ENCODE measurements at places on chromosomes 2 and 18.
A peak's percentile ranks its signal among the peaks of the same experiment; 100 is the strongest.

- no peak for DNase-seq
- no peaks in the 10 kb centered on the region for H3K36me3 ChIP-seq
- no peaks in the 10 kb centered on the region for H3K4me1 ChIP-seq
- no peaks in the 10 kb centered on the region for H3K27me3 ChIP-seq
Observed at GRCh38 chr18:65287652-65288051, 463.2 kb upstream of the CDH7 start.

- H3K4me3 ChIP-seq, result no peak overlapping the region
- DNase-seq, result no peak
- H3K4me1 ChIP-seq, result peaks cover 2% of the 10 kb centered on the region
- H3K27ac ChIP-seq, result no peak overlapping the region
Observed at GRCh38 chr2:134470561-134471168, 216.8 kb downstream of the MGAT5 start.

- H3K36me3 ChIP-seq, result peaks cover 7% of the 10 kb centered on the region
- H3K27me3 ChIP-seq, result no peaks in the 10 kb centered on the region
- peaks cover 1% of the 10 kb centered on the region for H3K4me1 ChIP-seq
- DNase-seq, result peak; percentile 92
- H3K27ac ChIP-seq, result peak overlapping the region; percentile 16
Observed at GRCh38 chr2:30252723-30253701, 21.7 kb downstream of the LBH start.

DNA sequence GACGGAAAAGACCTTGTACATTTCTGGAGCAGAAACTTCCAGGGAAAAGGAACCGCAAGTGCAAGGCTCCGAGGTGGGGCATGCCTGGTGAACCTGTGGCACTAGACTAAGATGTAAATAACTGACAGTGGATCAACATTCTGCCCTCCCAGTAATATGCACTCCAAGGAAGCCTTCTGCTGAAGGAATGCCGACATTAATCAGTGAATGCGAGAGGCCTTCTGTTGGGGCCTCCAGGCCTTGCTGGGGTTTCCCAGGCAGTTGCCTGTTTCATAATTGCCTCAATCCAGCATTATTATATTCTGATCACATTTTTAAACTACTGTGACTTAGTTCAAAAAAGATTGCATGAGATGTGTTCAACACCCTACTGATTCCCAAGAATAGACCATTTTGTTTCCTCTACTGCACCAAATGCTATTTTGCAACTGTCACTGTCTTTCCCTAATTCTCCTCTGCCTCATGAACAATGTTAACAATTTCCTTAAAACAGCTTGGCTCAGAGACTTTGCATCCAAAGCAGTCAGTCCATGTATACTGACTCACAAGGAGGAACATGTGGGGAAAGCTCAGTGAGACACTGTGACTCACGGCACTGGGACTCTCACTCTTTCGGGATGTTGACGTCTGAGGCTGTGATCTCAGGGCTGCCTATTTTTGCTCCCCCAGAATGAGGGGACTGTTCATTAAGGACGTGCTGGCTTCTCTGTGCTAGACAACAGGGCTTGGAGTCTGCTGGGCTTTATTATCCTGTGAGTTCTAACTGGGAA, 10.5 kb upstream of the DSG2 start:
- H3K27ac ChIP-seq, result peak overlapping the region; percentile 32
- H3K36me3 ChIP-seq, result no peaks in the 10 kb centered on the region
- H3K27me3 ChIP-seq, result no peaks in the 10 kb centered on the region
- DNase-seq, result peak; percentile 98
- peaks cover 7% of the 10 kb centered on the region for H3K4me1 ChIP-seq
- no peak overlapping the region for H3K4me3 ChIP-seq

DNA sequence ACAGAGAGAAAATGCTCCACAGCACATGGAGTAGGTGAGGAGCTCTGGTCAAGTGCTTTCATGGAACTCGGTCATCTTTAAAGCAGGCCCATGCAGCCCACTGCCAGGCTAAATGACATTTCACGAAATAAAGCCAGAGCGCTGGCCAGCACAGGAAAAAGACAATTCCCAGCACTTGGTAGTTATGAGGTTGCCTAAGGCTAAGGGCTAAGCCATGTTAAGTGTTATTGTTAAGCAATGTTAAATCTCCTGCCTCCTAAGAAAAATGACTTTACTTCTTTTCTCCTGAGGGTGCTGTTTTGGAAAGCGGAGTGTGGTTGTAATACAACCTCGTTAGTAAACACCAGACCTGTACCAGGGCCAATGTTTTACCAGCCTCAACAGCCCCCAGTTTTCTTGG, 125.9 kb upstream of the NRP2 start:
- DNase-seq, result no peak
- H3K4me1 ChIP-seq, result no peaks in the 10 kb centered on the region
- no peaks in the 10 kb centered on the region for H3K27me3 ChIP-seq
- H3K36me3 ChIP-seq, result peaks cover 2% of the 10 kb centered on the region
- no peak overlapping the region for H3K27ac ChIP-seq

- no peak for DNase-seq
- H3K27me3 ChIP-seq, result no peaks in the 10 kb centered on the region
- H3K36me3 ChIP-seq, result peaks cover 3% of the 10 kb centered on the region
- no peaks in the 10 kb centered on the region for H3K4me1 ChIP-seq
- H3K4me3 ChIP-seq, result no peak overlapping the region
- no peak overlapping the region for H3K27ac ChIP-seq
Observed at GRCh38 chr2:39027421-39027820, 93.4 kb downstream of the SOS1 start.

Data from mesenchymal stem cell (in vitro differentiated cells and primary cell).